ENCODE measurements at places on chromosomes 11 and 22.

- no peak for DNase-seq
Measured at GRCh38 chr22:39596601-39597000, 26.0 kb downstream of the CACNA1I start.

DNA sequence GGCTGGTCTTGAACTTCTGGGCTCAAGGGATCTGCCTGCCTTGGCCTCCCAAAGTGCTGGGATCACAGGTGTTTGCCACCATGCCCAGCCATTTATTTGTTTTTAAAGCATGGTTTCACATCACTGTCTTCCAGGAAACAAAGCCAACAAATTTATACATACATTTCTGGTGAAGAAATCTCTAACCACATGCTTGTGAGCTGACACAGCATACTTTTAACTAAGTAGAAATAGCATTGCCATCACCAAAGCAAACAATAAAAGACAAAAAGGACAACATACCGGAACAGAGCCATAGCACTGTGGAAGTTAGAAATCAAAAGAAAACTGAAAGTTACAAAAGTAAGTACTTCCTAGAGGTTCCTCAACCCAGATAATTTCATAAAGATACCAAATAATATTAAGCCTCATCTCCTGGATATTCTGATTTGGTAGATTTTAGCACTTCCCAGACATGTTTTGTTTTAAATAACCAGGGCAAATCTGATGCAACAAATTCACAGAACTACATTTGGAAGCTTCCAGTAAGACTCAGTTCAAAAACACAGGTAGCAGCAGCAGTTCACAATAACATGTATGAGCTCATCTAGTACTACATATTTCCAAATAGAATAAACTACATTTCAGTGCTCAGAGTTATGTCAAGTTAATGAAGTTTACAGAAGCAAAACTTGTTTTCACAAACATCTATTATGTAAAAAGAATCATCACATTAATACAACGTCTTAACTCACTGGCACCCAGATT lies 70.6 kb downstream of the RRAS2 start:
- no peak for DNase-seq

- no peak for DNase-seq
Measured at GRCh38 chr11:78039919-78040671, 17.0 kb upstream of the KCTD14 start.

GRCh38 chr11:113006896-113007445 lies 45.8 kb downstream of the NCAM1 start:
- DNase-seq: no peak

DNA sequence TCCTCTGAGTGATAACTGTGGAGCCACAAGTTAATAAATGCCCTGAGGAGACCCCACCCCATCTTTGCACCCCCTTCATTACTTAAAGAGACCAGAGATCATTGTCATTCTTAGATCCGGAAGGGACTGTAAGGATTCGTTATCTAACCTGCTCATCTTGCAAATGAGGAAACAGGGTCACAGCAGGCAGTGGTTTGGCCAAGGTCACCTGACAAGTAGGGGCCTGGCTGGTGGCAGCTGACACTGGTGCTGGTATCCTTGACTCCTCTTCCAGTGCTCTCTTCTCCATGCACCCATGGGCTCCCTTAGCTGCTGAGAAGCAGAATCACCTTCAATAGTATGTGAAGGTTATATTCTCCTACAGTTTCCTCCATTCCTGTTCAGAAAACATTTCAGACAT lies 151.6 kb downstream of the GRIK4 start:
- no peak for DNase-seq

DNA sequence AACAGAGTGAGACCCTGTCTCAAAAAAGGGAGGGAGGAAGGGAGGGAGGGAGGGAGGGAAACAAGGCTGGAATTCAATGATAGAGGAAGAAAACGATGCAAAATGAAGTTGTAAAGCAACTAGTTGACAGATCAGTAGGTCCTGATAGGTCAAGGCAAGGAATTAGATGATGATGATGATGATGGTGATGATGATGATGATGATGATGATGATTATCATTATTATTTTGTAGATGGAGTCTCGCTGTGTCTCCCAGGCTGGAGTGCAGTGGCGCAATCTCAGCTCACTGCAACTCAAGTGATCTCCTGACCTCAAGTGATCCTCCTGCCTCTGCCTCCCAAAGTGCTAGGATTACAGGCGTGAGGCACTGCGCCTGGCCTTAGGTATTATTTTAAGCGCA lies 11.3 kb upstream of the L3MBTL2 start:
- DNase-seq: no peak

DNA sequence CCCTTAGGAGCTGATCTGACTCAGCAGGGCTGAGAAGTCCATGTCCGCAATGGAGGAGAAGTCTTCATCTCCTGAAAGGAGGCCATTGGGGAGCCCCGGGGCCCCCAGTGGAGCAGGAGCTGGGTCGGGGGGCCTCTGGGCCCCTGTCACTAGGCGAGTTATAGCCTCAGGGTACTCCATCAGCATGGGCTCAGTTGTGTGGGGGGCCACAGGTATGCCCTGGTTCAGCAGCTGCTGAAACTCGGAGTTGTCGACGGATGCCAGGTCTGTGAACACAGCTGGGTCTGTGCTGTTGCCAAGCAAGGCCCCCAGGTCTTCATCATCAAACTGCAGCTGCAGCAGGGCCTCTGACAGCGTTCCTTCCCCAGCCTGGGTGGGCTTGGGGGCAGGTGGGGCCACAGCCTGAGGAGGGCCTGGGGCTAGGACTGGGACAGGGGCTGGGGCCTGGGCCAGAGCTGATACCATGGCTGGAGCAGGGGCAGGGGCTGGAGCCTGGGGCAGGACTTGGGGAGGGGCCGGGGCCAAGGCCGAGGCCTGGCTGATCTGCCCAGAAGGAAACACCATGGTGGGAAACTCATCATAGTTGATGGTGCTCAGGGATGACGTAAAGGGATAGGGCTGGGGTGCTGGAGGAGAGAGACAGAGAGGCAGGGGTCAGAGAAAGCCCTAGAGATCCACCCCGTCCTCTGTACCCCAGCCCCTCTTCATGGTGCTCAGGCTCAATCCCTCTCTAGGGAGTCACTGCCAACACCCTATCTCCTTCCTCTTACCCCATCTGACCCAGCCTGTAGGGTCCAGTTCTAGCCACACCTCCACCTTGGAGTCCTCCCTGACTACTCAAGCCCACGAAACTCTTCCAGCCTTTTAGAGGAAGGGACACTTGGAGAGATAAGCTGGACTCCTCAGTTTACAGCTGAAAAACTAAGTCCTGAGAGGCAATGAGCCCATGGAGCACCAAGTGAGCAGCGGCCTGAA lies 8.1 kb downstream of the RELA start:
- no peak for DNase-seq

GRCh38 chr11:134736251-134736947 lies 324.4 kb upstream of the B3GAT1 start:
- no peak for DNase-seq

- no peak for DNase-seq
Measured at GRCh38 chr22:19927696-19928095, 13.9 kb upstream of the COMT start.

GRCh38 chr11:133656082-133656635 lies 123.9 kb upstream of the OPCML start:
- DNase-seq: no peak

DNA sequence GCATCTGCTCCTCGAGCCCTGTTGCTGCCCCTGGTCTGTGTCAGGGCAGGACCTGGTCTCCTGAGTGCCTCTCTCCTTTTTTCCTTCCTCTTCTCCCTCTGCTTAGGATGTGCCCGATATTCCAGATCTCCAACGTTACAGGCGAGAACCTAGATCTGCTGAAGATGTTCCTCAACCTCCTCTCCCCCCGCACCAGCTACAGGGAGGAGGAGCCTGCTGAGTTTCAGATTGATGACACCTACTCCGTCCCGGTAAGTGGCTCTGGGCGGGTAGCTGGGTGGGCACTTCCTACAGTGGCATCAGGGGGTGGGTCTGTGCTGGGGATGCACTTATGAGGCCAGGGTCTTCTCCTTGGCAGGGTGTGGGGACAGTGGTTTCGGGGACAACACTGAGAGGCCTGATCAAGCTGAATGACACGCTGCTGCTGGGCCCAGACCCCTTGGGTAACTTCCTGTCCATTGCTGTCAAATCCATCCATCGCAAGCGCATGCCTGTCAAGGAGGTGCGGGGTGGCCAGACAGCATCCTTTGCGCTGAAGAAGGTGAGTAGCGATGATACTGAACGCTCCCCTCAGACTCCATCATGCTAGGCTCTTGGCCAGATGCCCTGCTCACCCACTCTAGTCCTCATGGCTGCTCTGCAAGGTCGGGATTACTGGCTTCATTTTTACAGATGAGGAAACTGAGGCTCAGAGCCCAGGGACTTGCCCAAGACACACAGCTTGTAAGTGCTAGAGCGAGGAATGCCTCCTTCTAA lies 20.3 kb downstream of the GTPBP1 start:
- DNase-seq: no peak

- DNase-seq: no peak
Measured at GRCh38 chr11:23797624-23798419, 699.0 kb upstream of the LUZP2 start.
